ENCODE measurements at places on chromosomes 2 and 18. TPM values are rescaled to one million over a fixed set of nuclear protein-coding genes. Genes with fewer than 3 reads are reported as not detected.

DNA sequence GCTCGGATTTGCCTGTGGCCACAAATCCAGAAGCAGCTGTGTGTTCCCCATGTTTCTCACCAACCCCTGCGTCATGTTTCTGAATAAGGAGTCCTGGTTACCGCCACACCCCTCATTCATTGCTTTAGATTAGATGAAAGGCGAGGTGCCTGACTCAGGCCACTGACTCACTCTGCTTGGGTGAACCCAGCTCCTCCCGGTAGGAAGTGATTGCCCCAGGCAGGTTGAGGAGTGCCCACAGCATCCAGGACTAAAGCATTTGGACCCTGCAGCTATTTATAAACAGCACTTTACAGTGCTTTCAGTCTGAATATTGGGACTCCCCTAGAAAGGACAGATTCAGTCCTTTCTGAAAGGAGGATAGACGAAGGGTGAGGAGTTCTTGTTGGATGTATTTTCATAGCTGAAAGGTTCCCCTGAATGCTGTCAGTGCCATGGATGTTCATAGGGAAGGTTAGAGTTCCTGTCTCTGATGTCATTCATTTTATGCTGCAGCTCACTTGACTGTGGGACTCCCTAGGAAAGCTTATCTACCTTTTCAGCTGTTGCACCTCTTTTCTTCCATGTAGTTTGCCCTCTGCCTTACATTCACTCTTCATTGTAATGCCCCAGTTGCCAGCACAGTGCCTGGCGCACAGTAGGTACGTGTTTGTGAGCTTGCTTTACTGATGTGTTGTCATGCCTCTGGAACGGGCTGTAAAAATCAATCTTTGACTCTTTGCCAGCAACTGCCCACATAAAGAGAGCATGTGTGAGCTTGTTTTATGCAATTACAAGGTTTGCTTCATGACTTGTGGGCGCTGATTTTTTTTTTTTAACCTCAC is 14.9 kb downstream of the ITGA6 start:
- DNase-seq = no peak

DNA sequence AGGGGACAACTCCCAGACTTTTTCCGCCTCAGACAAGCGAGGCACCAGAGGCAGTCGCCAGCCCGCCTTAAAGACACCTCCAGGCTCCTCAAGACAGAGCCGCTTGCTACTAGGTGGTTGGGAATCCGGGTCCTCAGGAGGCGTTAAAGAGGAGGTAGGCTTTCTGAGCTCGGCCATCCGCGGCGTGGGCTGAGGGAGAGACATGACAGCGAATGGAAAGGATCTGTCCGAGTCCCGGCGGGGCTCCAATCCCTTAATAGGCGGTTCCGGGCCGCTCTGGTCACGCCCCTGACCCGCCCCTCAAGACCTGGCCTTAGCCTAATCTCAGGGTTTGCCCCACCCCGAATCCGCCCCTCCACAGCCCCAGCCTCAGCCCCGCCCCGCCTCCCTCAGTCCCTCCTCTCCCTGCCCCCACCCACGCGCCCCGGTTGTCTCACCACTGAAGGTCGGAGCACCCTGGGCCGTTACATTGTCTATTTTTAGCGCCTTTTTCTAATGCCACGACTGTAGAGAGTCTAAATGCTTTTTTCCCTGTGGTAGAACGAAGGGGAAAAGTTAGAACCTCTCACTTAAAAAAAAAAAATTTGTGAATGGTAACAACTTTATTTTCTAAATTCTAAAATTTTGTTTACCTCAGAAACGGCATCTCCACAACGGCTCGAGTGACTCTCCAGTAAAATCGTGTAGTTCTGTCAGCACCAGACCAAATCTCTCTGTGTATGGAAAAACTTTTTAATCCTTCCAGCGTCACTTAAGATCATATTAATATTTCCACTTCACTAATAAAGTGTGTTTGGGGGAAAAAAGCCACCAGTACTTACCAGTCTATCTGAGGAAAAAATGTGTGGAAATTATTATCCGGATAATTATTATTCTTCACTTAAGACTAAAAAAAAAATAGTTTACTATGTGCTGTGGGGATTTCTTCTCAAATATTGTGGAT is at the start of gene RAD51AP2:
RAD51AP2 (minus strand) TSS at position 229 of the 943 bp plus-strand sequence; CDS start at position 204, 25 bp downstream.
- peak; percentile 90 for DNase-seq

The MLPH gene
- 88.9 TPM for total RNA-seq

DNA sequence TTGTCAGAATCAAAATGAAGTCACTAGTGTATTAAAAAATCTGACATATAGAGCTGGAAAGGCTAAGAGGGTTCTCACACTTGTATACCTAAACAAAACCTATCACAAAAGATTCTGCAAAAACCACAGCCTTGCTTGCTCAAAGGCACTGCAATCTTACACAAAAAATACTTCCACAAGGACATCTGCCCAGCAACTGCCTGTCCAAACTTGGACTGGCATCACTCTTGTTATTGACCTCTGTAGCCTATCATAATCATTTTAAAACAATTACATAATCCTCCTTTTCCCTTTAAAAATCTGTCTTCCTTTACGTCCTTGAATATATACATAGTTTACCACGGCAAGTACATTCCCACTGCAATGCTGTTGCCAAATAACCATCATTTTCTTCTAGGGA is 19.9 kb downstream of the CHMP3 start:
- DNase-seq = no peak

The KRTCAP3 gene
- total RNA-seq = not detected

The MYL12A gene
- 1,328 TPM for total RNA-seq

GRCh38 chr18:13500227-13500865 is 226.0 kb downstream of the FAM210A start:
- DNase-seq = peak; percentile 69

DNA sequence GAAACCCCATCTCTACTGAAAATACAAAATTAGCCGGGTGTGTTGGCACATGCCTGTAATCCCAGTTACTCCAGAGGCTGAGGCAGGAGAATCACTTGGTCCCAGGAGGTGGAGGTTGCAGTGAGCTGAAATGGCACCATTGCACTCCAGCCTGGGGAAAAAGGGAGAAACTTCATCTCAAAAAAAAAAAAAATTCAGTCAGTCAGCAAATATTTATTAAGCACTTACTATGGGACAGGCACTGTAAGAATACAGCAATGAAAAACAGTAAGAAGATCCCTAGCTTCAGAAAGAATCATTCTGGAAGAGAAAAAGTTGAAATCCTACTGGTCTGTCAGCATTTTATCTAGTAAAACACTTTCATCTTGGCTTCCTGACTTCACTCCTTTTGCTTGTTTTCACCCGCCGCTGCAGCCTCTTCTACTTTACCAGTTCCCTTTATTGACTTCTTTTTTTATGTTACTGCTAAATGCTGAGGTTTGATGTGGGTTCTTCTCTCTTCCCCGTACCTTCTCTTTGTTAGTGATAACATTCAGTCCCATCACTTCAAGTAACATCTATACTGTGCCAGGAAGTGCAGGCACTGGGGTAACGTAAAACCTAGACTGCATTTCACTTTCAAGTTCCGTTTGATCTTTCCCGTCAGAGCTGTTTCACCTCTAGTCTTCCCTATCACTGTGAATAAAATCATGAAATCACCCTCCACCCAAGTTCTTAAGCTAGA is 10.8 kb upstream of the TAF4B start:
- DNase-seq = no peak

DNA sequence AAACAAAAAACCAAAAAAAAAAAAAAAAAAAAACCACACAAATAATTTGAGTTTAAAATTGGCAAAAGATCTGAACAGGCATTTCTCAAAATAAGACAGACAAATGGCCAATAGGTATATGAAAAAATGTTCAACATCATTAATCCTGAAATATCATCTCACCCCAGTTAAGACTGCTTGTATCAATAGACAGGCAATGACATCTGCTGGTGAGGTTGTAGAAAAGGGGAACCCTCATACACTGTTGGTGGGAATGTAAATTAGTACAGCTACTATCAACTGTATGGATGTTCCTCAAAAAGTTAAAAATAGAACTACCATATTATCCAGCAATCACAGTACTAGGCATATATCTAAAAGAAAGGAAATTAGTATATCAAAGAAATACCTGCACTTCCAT is 523.1 kb downstream of the XIRP2 start:
- no peak for DNase-seq

GRCh38 chr2:26692279-26692896 is at the start of gene KCNK3:
Gene KCNK3, plus strand, starts transcription at chr2:26692722. Its CDS starts 154 bp downstream, at chr2:26692876.
- peak; percentile 82 for DNase-seq

The TNS1 gene
- 783 TPM for total RNA-seq

Data from left ventricle myocardium superior (tissue), 1 donor.